ENCODE measurements at places on chromosomes 6 and 20. TPM values are rescaled to one million over a fixed set of nuclear protein-coding genes. Genes with fewer than 3 reads are reported as not detected.

- DNase-seq = no peak
These were observed 89.5 kb downstream of the SNX5 start for GRCh38 chr20:17878912-17879602.

GRCh38 chr6:37587866-37588734 lies 88.4 kb upstream of the CCDC167 start:
- DNase-seq = no peak

GRCh38 chr20:17615645-17616479 lies 46.0 kb downstream of the DSTN start:
- DNase-seq = no peak

GRCh38 chr6:148799647-148800046 lies 52.8 kb downstream of the UST start:
- no peak for DNase-seq

ATP6V1G2 gene
- 0.64 TPM for polyA plus RNA-seq

SLC32A1 gene
- polyA plus RNA-seq = not detected

DNA sequence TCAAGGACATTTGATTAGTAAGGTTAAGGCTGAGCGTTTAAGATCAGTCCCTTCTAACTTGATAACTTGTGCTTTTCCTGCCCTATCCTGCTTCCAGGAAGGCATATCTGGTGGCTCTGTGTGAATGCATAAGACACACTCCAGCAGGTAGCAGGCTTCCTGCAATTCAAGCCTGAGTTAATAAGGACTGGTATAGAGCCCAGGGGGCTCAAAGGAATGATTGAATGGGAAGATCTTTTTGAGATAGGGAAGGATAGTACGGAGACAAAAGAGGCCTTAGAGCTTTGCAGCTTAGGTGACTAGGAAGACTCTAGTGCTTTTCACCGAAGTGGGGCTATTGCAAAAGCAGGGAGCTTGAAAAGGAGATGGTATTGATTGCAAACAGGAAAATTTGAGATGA lies 307.1 kb downstream of the GRIK2 start:
- no peak for DNase-seq

DNA sequence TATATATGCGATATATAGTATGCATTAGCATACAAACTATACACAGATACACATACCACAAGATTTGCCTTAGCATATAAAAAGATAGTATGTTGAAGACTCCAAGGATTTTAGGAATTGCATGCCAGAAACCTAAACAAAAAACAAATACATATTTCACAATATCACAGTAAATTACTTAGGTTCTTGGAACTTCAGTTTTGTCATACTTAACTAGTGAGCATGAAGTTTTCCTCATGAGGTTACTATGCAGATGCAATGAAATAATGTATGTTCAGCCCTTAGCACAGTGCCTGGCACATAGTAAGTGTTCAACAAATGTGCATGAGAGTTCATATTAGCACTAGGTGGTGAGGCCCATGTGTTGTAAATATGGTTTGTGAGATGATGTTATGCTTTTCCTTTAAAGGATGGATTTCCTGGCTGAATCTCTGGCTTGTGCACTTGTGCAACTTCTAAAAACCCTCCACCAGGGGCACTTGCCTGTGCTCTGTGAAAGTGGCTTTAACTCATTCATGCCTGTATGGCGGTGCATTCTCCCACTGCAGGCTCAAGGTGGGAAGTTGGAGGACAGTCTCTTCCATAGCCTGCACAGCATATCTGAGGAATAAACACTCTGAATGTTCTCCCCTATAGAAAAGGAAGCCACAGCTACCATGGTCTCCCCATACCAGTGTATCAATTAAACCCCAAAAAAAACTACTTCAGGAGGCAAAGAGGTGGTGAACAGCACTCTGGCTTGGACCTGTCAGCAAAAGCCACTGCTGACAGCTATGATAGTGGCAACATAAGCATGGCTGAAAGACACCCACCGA lies 624.1 kb upstream of the CDH4 start:
- DNase-seq = no peak

TUBB2B gene
- 15.7 TPM for polyA plus RNA-seq

ERVFRD-1 gene
- polyA plus RNA-seq = not detected

IRAK1BP1 gene
- polyA plus RNA-seq = 0.97 TPM

KCNK15 gene
- polyA plus RNA-seq = 0.67 TPM

AARS2 gene
- polyA plus RNA-seq = 6.2 TPM

GRCh38 chr20:3550837-3551236 lies 80.0 kb downstream of the ATRN start:
- no peak for DNase-seq

PBX2 gene
- 30.8 TPM for polyA plus RNA-seq

- DNase-seq = no peak
These were observed 127.4 kb downstream of the DST start for GRCh38 chr6:56515081-56515905.

RAMACL gene
- 0.12 TPM for polyA plus RNA-seq

SPATA2 gene
- polyA plus RNA-seq = 5.1 TPM

- no peak for DNase-seq
These were observed 51.6 kb downstream of the CDH4 start for GRCh38 chr20:61303675-61304074.

DNA sequence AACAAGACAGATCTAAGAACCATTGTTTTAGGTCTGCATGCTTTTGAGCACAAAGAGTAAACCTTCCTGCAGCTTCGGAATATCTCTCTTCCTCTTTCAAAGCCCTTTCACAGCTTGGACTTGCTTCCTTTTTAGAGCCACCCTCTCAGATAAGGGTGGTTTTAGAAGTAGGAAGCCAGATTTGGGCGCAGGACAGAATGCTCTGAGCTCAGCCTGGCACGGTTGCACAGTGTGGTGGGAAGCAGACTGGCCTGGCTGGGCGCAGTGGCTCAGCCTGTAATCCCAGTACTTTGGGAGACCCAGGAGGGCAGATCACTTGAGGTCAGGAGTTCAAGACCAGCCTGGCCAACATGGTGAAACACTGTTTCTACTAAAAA lies 35.6 kb upstream of the PNRC1 start:
- no peak for DNase-seq

DNA sequence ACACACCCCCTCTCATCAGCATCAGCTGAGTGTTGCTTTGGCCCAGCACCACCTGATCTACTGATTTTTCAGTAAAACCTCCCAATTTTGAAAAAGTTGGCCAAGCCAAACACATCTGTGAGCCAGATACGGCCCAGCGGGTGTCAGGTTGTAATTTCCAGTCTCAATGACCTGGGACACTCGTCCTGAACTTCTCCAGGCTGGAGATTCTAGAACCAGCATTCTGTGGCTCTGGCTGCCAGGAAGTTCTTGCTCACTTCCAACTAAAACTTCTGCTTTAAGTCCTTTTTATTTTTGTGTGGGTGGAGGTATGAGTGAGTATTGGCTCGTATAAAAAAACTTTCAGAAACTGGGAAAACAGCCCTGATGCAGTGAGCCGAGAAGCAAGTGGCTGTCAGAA lies 5.1 kb downstream of the KIAA1755 start:
- DNase-seq = no peak
